ENCODE measurements at places on chromosomes 3 and 15.

DNA sequence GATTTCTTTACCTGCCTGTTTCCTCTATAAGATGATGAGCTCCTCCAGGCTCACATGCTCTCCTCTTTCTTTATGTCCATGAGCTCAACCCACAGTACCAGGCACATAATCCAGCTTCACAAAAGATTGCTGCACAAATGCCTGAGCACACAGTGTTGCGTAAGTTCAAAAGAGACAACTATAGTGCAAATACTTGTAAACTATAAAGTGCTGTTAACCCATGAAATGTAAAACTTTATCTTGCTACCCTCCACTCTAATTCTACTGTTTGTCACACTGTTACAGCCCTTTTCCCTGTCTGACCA is 101.0 kb upstream of the LPP start:
- no peak for DNase-seq

DNA sequence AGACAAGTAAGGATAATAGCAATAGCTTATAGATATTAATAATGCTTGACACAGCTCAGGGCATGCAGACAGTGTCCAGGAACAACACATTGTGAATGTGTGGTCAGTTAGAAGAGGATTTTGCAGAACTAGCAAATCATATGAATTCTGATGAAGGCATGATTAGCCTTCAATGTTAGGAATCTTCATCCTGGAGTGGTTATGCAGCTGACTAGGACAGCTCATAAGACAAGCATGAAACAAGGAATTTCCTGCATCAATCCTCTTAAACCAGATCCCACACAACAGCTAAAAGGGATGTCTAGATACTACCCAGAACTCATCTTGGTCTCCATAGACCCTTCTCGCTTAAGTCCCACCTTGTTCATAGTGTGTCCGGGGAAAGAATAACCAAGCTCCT is 499.0 kb upstream of the ATP11B start:
- DNase-seq = no peak

- no peak for DNase-seq
Measured at GRCh38 chr3:158565076-158565475, 5.9 kb upstream of the MLF1 start.

- no peak for DNase-seq
Measured at GRCh38 chr3:54188176-54188791, 65.9 kb downstream of the CACNA2D3 start.

DNA sequence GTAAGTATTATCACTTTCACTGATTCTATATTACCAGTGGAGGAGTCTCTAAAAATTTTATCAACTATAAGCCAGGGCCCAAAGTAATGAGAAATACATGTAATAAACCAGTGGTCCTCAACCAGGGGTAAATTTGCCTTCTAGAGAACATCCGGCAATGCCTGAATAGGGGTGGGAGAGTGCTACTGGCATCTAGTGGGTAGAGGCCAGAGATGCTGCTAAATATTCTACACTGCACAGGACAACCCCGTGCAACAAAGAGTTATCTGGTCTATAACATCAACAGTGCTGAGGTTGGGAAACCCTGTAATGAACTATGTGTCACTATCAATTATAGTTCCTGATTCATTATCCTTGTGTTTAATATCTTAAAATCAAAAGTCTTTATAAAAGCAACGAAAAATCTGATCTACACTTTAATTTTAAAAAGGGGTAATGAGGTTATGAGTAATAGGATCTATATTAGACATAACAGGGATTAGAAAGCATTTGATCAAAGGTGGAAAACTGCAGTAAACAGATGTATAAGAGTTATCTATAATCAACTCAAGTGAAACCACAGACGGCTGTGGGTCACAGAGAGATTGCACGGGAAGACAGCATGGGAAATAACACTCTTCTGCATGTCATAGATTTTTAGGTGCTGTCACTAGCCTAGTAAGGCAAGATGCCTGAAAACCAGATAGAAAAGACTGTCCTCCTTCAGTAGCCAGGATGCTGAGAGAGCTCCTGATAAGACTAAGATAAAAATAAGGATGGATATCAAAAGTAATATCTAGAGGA is 2.0 kb downstream of the LYSMD2 start:
- no peak for DNase-seq

DNA sequence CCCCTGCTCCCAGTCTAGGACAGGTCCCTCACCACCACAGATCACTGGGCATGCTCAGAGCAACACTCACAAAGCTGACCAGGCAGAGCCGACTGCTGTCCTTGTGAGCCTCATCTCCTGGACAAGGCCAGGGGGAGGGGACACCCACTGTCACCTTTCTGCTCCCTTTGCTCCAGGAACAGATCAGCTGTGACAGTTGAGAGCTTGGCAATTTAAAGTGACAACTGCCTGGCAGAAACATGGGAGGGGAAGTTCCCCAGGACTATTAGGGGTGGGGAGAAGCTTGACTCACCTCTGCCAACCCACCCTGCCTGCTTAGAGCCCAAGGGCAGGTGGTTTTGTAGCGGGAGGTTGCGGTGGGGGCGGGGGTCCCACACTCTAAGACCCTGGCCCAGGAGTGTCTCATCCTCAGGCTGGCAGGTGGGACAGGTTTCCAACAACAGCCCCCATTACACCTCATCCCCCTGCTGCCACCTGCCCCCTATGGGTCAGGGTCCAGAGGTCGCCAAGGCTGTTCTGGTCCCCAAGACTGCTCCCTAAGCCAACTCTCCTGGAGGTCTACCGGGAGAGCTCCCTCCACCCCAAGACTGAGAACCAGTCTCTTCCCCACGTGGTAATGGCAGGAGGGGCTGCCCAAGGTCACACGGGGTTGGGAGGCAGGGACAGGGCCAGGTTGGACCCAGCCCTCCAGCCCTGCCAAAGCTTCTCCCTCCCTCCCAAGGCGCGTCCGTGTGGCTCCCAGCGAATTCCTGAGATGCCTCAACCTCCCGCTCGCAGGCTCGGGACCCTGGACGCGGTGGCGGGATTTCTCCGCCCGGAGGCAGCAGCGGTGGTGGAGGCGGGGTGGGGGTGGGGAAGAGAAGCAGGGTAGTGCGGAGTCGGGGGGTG is 80.4 kb downstream of the IQSEC1 start:
- DNase-seq = no peak

DNA sequence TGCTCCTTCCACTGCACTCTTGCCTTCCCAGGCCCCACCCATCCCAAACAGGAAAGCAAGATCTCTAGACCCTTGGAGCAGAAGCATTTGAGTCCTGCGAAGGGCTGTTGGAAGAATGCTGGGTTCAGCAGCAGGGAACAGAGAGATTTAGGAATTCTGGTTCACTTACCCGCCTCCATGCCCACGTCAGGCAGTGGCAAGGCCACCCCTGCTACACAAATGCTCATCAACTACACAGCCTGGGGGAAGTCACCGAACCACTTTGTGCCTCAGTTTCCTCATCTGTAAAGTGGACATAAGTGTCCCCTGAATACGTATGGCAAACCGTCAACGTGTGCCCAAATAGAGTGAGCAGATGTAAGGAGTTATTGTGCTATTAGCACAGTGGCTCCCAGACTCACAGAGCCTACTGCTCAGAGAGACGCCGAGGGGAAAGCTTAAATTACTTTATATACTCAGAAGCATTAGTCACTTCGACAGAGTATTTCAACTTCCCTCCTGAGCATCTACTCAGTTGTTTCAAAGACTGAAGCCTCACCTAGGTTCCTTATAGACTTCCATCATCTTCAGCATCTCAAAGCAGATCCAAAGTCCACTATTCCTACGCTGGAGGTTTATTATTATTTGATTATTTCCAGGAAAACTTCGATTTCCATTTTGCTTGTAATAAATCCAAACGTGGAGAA is 905 bp downstream of the HOMER2 start:
- DNase-seq = no peak

DNA sequence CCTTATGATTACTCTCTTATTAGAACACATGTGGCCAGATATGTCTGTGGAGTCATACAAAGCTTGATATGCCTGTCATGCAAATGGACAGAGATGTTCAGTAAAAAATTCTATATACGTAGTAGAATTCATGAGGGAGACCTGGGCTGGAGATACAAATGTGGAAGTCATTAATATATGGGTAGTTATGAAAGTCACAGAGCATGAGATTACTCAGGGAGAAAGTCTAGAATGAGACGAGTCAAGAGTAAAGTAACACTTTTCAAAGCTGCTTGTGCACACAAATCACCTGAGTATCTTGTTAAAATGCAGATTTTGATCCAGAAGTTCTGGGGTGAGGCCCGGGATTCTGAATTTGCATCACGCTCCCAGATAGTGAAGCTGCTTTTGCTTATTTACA is 28.4 kb downstream of the OXSM start:
- DNase-seq = no peak

DNA sequence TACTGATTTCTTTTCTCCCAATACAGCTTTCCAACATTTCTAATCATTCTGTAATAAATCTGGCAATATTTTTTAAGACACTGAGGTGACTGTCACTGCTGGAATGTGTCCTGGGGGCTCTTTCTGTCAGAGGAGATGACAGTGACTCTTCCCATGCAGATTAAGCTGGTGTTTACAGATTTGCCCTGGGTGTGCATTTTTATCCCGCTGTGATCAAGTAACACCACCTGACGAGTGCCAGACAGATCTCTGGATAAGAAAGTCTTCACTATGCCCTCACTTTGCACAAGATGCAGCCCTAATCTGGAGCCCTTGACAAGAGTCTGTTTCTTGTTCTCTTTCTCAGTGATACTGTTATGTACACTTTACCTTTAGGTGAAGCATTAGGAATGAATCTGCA is 477.7 kb downstream of the ZIC1 start:
- no peak for DNase-seq

DNA sequence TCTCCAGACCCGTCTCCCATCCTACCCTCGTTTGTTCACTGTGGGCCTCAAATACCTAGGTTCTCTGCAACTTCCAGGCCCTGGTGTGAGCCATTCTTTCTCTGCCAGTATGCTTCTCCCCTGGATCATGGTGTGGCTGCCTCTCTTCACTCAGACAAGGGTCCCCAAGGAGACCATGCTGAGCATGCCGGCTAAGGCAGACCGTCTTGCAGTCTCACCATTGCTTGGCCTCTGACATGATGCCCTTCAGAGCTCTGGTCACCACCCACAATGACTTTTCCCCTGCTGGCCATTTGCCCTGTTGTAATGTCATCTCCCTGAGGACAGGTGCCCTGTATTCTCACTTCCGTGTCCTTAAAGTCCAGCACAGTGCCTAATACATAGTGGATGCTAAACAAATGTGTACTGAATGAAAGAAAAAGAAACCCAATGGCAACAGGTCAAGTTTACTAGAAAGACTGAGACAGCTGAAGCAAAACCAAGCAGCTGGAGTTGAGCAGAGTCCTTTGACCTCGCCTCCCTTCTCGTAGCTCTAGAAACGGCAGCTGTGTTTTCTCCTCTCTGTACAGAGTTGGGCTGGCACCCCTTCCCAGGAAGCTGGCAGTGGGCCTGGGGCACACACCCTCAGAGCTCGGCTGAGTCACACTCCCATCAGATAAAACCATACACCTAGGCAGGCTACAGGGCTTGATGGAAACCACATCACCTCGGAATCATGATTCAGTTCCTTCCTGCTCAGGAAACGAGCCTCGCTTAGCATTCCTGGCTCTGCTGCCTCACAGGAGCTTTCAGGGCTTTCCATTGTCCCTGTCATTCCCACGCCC is 8.6 kb downstream of the TLR9 start:
- DNase-seq = no peak

DNA sequence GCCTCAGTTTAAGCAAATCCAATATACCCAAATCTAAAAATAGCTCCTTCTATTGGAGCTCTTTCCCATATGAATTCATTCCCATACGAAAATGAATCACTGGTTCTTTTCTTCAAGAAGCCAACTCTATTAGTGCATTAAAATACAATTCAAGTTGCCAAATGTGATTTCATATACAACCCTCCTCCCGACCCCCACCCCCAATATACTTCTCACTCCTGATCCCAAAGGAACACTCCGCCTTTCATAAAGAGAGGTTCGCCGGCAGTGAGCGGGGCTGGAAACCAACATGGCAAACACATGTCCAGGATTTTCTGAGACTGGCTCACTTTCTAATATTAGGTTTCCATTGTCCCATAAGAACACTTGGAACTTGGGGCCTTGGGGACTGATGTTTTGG is 48.5 kb downstream of the MAGEF1 start:
- no peak for DNase-seq

GRCh38 chr15:88658070-88658965 is 19.5 kb downstream of the ISG20 start:
- DNase-seq = no peak

DNA sequence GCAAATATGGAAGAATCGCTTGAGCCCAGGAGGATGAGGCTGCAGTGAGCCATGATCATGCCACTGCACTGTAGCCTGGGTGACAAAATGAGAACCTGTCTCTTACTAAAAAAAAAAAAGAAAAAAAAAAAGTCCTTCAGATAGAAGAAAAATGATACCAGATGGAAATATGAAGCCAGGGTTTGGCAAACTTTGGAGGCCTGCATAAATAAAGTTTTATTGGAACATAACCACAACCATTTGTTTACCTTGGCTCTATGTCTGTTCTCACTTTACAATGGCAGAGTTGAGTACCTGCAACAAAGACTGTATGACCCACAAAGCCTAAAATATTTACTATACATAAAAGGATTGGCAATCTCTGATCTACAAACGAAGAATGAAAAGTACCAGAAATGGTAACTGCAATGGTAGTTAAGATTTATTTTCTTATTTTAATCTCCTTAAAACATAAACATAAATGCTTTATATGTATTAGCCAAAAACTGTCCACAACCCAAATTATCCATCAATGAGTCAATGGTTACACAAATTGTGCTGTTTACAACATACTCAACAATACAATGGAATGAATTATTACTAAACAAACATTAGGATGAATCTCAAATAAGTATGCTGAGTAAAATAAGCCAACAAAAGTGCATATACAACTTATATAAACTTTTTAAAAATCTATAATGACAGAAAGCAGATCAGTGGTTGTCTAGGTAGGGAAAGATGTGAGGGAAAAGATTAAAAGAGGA is 41.8 kb downstream of the GOLGB1 start:
- no peak for DNase-seq

DNA sequence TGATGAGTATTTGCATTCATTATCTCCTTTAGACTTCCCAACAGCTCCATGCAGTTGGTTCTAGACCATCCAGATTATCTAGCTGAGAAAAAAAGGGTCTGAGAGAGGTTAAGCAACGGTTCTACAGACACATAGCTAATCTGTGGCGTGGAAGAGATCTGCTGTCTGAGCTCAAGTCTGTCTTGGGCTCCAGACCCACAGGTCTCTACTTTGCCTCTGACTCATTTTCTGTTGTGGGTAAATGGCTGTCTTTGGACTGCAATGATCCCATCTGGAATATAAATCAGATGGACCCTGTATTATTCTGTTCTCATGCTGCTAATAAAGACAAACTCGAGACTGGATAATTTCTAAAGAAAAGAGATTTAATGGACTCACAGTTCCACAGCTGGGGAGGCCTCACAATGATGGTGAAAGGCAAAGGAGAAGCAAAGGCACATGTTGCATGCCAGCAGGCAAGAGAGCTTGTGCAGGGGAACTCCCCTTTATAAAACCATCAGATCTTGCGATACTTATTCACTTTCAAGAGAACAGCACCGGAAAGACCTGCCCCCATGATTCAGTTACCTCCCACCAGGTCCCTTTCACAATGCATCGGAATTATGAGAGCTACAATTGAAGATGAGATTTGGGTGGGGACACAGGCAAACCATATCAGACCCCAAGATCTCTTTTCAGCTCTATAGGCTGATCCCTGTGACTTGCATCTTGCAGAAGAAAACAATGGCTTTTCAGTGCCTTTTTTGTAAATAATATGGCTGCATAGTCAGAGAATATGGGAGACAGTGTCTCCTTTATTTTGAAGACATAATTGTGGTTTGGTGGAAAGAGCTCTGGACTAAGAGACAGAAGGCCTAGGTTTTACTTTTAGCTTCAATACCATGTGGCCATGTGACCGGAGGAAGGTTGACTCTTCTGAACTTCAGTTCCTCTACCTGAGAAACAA is 24.7 kb downstream of the CEMIP start:
- DNase-seq = no peak
